ENCODE measurements at places on chromosomes 2 and 18.

GRCh38 chr2:3399829-3400228, 20.3 kb downstream of the TRAPPC12 start:
- DNase-seq: no peak

- no peak for DNase-seq
Observed at GRCh38 chr2:108944601-108945331, 44.3 kb downstream of the EDAR start.

- no peak for DNase-seq
Observed at GRCh38 chr18:9042766-9043481, 59.6 kb upstream of the NDUFV2 start.

DNA sequence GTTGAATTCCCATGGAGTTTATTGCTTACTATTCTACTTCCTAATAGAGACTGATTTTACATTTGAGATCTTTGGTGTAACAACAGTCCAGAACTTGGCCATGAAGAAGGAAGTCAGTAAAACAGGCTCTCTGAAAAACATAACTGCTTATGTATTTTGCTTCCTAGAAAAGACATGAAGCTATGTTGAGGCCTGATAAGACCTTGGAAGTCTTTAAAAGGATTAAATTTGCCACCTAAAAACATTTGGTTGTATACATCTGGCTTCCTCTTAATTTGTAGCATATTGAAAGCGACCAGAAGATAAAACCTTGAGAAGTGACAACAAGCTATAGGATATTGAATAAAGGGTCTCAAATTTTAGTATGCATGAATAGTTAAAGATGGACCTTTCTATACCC, 36.4 kb downstream of the PTRHD1 start:
- no peak for DNase-seq

- DNase-seq: no peak
Observed at GRCh38 chr18:31946305-31947046, 3.5 kb upstream of the TRAPPC8 start.

- no peak for DNase-seq
Observed at GRCh38 chr2:157838442-157839161, 37.5 kb downstream of the ACVR1 start.

GRCh38 chr2:226875438-226876225, 39.8 kb downstream of the RHBDD1 start:
- DNase-seq: no peak

DNA sequence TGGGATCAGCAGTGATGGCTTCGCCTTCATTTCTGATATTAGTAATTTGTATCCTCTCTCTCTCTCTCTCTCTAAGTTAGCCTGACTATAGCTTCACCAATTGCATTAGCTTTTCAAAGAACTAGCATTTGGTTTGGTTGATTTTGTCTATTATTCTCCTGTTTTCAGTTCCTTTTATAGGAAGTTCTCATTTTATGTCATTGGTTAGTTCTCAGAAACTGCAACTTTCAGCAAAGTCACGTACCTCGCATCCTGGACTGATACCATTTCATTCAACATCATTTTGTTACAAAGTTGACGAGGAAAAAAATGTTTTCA, 450.8 kb downstream of the EIPR1 start:
- DNase-seq: no peak

DNA sequence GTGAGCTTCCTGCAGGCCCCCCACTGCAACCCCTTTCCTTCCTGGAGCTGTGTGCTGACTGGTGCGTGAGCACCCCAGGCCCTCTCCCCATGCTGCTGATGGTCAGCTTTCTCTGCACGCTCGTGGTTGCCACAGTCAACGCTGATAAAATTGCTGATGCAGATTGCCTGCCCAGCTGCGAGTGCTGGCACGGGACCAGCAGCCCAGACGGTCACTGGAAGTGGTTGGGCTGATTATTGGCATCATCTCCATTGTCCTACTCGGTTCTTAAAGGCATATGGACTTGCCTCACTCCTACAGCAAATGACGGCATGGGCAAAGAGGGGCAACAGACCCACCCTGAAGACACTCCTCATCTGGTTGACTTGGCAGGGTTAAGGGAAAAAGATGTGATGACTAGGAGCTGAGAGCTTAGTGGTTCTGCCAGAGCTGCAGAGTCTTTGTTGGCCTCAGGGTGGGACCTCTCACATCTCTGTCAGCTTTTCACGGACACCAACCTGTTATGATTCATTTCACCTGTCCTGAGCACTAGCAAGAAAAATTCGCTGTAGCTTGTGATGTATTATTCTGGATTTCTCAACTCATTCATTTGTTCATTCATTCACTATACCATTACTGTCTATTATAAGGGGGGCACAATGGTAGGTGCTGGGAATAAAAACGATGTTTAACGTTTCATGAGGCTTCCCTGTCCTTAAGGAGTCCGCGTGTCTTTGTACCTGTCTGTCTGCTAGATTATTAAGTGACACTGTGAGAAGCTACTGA, 38.4 kb downstream of the PAX8 start:
- no peak for DNase-seq

GRCh38 chr2:17373741-17374140, 144.5 kb downstream of the RAD51AP2 start:
- no peak for DNase-seq

DNA sequence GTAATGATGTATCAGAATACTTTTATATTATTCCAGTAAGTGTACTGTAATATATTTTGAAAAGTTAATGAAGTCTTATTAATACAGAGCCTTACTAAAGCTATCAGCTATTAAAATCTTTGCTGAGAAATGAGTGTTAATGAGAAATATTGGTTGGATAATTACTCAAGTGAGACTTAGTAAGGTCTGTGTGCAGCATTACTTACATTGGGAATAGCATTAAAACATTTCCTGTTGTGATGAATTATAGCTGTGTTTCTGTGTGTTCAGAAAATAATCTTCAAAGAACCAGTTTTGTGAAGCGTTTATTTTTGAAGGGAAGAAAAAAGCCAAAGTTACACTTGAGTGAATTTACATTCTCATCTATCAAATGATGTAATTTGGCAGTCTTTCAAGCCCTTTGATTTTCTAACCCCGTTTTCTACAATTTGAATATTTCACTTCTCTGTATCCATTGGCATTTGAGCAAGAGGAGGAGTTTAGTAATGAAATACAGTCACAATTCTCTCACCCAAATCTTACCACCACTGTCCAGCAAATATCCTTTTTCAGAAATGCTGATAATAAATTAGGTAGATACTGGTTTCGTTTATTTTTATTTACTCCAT, 123.5 kb upstream of the BOD1L2 start:
- DNase-seq: no peak

GRCh38 chr2:12169721-12170120, 423.3 kb downstream of the LPIN1 start:
- no peak for DNase-seq

DNA sequence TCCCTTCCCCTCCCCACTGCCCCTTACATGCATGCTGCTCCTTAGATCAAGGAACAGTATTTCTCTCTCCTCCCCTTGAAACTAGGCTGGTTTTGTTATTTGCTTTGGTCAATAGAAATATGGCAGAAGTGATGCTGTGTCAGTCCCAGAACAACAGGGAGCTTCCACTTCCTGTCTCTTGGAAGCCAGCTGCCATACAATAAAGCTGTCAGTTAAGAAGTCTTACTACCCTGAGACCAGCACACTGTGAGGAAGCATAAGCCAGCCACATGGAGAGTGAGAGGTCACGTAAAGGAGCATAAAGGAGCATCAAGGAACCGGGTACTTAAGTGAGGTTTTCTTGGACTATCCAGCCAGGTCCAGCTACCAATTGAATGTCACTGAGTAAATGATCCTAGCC, 126.6 kb downstream of the NOL4 start:
- DNase-seq: no peak

GRCh38 chr18:12038082-12038638, 55.5 kb upstream of the ANKRD62 start:
- DNase-seq: no peak

- no peak for DNase-seq
Observed at GRCh38 chr2:37576831-37577230, 94.6 kb downstream of the CDC42EP3 start.

GRCh38 chr18:56515522-56515921, 122.9 kb downstream of the TXNL1 start:
- no peak for DNase-seq

GRCh38 chr2:144331674-144332355, 188.1 kb downstream of the ZEB2 start:
- DNase-seq: peak; percentile 40

DNA sequence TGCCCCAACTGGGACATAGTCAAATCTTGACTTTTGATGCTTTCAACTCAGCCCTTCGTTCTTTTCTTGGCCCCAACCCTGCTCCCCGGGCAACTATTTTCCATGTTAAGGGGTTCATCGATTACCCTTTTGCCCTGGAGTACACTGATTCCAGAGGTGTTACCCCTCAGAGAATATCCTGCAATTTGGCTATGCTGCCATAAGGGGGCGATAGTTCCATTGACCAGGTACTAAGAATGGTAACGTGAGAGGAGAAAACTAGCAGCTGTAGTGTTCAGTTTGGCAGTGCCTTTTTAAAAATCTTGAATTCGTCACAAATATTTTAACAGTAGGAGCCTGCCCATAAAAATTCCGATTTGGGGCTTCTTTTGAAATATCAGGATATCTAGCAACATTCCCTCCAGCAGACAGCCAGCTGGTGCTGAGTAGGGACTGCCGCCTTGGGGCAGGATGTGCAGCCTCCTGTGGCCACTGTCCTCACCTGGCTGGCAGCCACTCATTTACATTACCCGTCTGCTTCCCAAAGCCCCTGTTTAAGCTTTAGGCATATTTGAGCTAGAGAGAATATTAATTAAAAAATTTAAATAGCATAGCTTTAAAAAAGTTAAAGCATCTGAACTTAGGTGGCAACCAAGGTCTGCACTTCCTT, 146.3 kb upstream of the SKOR2 start:
- DNase-seq: no peak
